ENCODE measurements at places on chromosomes 16 and 17.

- H3K36me3 ChIP-seq, result no peaks in the 10 kb centered on the region
- peak overlapping the region; percentile 55 for H3K4me3 ChIP-seq
- peaks cover 9% of the 10 kb centered on the region for H3K27me3 ChIP-seq
- no peak for DNase-seq
- no peaks in the 10 kb centered on the region for H3K4me1 ChIP-seq
Measured at GRCh38 chr16:89712274-89712781, 8.4 kb downstream of the VPS9D1 start.

DNA sequence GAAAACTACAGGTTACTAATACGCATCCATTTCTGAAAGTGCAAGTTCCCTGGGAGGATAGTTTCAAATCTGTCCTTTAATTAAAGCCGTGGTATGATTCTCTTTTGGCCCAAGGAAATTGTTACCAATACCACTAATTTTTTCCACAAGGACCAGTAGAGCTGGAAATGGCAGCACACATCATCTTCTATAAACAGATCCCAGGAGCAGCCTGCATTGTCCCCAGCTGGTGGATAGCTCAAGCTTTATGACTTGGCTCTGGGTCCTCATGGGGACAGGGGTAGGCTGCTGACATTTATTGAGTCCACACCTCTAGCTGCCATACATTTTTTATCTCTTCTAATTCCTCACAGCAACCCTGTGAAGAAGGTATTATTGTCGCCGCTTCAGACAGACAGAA is 35.8 kb upstream of the BHLHA9 start:
- H3K36me3 ChIP-seq, result no peaks in the 10 kb centered on the region
- H3K4me3 ChIP-seq, result no peak overlapping the region
- no peak overlapping the region for H3K27ac ChIP-seq
- H3K4me1 ChIP-seq, result peaks cover 13% of the 10 kb centered on the region

DNA sequence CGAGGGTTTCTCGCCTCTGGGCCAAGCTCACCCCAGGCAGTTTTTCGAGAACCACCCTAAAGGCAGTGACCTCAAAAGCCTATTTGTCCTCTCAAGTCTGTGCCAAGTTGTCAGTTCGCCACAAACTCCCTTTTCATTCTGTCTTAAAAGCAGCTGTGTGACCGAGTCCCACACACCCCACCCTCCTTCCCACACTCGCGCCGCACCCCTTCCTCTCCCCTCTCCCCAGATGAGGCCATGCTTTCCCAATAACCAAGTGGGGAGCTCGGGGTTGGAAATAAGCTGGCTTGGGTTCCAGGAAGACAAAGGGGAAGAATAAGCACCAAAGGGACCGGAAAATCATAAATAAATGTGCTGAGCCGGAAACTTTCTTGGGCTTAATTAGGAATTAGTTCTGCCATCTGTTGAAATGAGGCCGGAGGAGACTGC is 36.7 kb downstream of the GRIN2C start:
- H3K27me3 ChIP-seq, result no peaks in the 10 kb centered on the region
- no peak overlapping the region for H3K27ac ChIP-seq
- no peaks in the 10 kb centered on the region for H3K4me1 ChIP-seq
- H3K36me3 ChIP-seq, result peaks cover 26% of the 10 kb centered on the region

DNA sequence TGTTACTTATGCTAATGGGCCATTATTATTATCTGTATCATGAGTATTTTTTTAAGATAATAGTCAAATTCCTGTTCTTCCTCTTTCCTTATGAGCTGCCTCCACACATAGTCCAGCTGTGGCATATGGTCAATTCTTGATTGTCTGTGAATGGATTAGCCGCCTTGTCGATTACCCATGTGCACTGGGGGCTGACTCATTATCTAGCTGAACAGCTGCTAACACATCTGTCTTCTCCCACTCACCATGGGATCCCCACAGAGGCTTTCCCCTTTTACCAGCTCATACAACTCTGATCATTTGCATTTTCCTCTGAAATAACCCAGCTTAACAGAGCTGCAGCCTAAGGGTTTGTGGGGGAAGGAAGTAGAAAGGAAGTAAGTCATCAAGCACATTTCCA is 915.0 kb downstream of the CDH11 start:
- no peaks in the 10 kb centered on the region for H3K4me1 ChIP-seq
- H3K36me3 ChIP-seq, result no peaks in the 10 kb centered on the region
- no peaks in the 10 kb centered on the region for H3K27me3 ChIP-seq
- no peak overlapping the region for H3K4me3 ChIP-seq
- no peak for DNase-seq

DNA sequence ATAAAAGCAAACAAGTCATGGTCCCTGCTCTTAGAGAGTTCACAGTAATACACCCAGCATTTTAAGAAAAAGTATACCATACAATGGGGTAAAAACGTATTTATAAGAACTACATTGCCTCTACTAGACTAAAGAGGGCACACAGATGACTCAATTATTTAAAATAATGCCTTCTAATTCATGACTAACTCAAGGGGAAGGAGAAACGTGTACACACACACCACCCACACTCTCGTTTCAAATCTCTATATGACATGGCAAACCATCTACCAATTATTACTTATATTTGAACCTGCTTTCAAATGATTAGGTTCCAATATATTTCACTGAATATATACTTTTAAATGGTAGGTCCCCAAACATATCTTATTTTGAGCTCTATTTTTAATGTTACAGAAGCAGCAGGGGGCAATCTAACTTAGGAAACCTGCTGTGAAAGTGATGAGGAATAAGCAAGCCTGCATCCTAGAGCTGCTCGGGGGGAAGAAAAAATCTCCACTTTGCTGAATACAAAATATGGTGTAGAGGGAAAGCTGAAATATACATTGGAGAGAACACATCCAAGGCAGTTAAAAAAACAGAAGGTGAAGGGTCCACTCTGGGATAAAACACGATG is 232.4 kb upstream of the PSMD7 start:
- H3K27ac ChIP-seq, result no peak overlapping the region
- H3K27me3 ChIP-seq, result no peaks in the 10 kb centered on the region

DNA sequence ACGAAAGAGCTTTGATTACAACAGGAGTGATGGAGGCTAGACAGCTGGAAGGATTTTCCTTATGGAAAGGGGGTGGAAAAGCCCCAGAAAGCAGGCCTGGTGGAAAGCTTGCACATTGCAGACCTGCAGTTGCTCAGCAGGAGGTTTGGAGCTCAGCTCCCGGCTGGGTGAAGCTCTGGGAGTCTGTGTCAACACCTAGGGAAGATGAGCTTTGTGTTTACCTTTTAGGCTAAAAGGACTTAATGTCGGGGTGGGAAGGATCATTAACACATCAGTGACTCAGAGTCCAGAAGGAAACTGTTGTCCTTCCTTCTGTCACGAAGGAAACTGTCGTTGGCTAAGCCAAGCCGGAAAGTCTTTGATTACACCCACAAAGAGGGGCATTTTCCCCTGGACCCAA is 48.2 kb downstream of the RAP1GAP2 start:
- no peak for DNase-seq
- no peak overlapping the region for H3K27ac ChIP-seq
- H3K4me1 ChIP-seq, result peaks cover 9% of the 10 kb centered on the region
- H3K36me3 ChIP-seq, result peaks cover 10% of the 10 kb centered on the region

DNA sequence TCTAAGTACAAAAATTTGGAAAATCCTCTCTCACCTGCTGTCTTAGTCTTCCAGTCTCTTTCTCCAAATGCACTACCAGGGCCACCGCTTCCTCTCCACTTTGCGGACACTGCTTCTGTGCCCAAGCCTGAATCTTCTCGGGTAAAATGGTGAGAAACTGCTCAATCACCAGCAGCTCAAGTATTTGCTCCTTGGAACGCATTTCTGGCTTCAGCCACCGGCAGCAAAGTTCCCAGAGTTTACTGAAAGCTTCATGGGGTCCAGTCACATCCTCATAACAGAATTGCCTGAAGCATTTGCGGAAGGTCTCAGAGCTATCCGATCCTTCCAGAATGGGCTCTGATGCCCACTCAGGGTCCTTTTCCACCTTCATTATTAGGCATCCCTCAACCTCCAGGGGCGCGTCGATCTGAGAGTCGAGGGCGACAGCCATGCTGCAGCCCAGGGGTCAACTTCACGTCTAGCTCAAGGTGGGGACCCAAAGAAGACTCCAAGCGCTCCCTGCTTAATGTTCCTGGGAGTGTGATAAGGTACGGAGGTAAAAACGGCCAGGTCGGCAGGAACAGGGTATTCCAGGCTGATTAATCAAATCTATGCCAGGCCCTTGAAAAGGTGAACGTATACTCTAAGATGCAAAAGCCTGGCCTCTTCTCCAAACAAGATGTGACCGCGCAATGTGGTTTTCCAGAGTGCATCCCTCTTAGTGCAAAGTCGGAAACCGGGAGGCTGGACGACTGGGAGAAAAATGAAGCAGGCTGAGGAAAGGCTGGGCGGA is 763 bp downstream of the ZKSCAN2 start:
- H3K36me3 ChIP-seq, result no peaks in the 10 kb centered on the region
- H3K27me3 ChIP-seq, result no peaks in the 10 kb centered on the region
- H3K4me1 ChIP-seq, result peaks cover 9% of the 10 kb centered on the region
- peak overlapping the region; percentile 84 for H3K4me3 ChIP-seq

DNA sequence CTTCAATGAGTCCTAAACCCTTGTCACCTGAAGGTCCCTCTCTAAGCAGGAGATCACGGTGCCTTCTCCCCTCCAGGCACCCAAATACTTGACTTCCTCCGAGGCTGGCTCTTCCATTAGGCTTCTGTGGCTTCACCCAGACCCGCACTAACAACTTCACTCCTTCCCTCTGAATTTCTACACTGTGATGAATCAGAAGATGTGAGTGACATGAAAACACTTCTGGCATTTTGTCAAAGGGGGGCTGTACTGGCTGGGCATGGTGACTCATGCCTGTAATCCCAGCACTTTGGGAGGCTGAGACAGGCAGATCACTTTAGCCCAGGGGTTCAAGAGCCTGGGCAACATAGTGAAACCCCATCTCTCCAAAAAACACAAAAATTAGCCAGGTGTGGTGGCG is 72.6 kb upstream of the CNEP1R1 start:
- H3K36me3 ChIP-seq, result no peaks in the 10 kb centered on the region
- H3K27ac ChIP-seq, result no peak overlapping the region
- no peak overlapping the region for H3K4me3 ChIP-seq
- DNase-seq, result no peak
- H3K4me1 ChIP-seq, result no peaks in the 10 kb centered on the region

GRCh38 chr17:46192439-46193150 is 634 bp downstream of the KANSL1 start:
- peak; percentile 51 for DNase-seq
- no peaks in the 10 kb centered on the region for H3K36me3 ChIP-seq
- H3K27me3 ChIP-seq, result no peaks in the 10 kb centered on the region
- peak overlapping the region; percentile 92 for H3K27ac ChIP-seq

GRCh38 chr16:64712026-64712425 is 409.8 kb downstream of the CDH11 start:
- H3K36me3 ChIP-seq, result no peaks in the 10 kb centered on the region
- H3K27ac ChIP-seq, result no peak overlapping the region
- DNase-seq, result no peak
- H3K27me3 ChIP-seq, result no peaks in the 10 kb centered on the region
- no peaks in the 10 kb centered on the region for H3K4me1 ChIP-seq

All from T-cell (primary cell).